ENCODE measurements at places on chromosomes 11 and 22.

DNA sequence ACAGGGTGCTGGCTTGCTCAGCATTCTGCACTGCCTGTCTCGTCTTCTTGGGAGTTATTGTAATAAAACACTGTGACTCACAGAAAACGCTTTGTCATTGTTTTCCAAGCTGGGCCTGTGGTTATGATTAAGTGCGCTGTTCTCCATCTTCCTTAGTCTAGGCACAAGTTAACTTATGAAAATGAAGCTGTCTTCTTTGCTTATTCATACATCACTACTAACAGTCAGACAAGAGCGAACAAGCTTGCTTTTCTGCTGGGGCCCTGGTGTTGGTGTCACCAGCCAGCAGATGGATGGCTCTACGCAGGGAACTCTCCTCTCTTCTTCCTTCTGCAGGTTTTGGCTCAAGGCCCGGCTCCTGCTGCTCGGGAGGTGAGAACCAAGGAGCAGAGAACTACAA lies 380.1 kb upstream of the SYN3 start:
- no peak for DNase-seq

DNA sequence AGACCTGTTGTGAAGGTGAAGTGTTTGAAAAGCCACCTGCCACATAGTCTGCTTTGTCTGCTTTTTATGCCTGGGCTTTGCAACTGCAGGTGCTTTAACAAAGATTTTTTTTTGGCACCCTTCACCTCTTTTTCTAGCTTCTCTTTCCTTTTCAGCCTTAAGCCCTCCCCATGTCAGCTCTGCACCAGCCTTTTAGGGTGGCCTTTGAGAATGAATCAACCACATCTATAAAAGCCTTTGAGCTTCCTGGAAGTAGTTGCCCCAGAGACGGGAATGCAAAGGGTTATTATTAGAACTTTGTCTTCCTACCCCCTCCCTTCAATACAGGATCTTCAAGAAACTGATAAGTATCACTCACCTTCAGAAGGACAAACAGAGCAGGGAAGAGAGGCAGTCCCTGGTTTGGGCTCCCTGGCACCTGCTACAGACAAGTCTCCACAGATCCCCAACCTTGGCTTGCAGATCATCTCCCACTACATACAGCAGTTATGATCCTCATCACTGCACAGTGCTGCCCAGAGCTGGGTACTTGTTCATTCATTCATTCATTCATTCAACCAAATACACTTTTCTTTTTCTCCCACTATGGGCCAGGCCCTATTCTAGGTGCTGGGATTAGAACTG lies 8.0 kb downstream of the PVALB start:
- DNase-seq, result no peak

GRCh38 chr22:43992331-43992821 lies 31.7 kb upstream of the PARVB start:
- no peak for DNase-seq

GRCh38 chr11:74050465-74050864 lies 41.6 kb upstream of the UCP3 start:
- DNase-seq, result no peak

GRCh38 chr11:19232910-19233503 lies 7.7 kb downstream of the E2F8 start:
- DNase-seq, result no peak

GRCh38 chr22:50400406-50400805 lies 57.3 kb downstream of the PPP6R2 start:
- DNase-seq, result no peak

DNA sequence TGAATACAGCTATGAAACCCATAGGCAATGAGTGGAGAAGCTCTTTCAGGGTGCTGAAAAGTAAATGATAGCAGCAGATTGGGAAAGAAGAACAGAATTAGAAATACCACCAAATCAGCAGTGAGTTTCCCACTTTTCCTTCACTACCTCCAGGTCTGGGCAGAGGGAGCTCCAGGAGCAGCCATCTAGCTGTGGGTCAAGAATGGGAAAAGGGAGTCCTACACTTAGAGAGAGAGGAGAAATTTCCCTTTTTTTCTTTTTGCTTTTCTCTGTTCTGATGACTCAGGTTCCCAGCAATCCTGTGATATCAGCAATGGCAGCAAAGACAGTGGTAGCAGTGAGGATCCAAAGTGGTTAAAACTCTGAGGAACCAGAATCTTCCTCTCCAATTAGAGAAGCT lies 263.9 kb downstream of the NXPE2 start:
- no peak for DNase-seq

DNA sequence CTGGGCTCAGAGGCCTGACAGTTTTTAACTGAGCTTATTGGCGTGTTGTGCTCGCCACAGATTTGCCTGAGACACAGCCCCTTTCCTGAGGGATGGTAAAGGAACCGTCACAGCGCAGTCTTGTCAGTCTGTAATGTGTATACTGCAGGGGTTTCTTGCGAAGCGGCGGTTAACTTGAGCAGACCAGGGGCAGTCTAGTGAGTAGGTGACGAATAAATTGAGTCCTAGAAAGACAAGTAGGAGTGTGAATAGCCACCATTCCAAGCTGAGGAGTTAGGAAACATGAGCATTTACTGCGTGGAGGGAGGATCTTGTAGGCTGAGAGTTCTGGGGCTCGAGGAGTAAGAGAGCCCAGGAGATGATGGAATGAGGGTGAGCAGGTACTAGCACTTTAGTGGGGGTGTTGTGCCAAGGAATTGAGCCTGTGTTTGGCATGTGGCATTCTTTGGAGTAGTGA lies 1.4 kb downstream of the MED15 start:
- no peak for DNase-seq

DNA sequence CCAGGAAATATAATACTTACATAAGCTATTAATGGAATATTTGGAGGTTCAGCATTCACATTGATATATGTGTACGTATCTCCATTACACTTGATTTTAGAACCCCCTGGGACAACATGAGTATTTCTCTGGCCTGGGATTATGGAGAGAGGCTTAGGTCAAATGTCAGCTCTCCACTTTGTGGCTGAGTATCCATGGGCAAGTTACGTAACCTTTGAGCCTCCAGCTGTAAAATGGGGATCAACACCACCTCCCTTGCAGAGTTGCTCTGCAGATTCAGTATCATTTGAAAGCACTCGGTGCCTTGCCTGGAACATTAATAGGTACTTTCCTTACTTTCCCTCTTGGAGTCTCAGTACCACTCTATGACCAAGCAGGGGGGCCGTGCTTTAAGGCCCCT lies 33.2 kb downstream of the C22orf31 start:
- DNase-seq, result no peak

GRCh38 chr22:33014621-33015020 lies 43.6 kb downstream of the SYN3 start:
- no peak for DNase-seq

DNA sequence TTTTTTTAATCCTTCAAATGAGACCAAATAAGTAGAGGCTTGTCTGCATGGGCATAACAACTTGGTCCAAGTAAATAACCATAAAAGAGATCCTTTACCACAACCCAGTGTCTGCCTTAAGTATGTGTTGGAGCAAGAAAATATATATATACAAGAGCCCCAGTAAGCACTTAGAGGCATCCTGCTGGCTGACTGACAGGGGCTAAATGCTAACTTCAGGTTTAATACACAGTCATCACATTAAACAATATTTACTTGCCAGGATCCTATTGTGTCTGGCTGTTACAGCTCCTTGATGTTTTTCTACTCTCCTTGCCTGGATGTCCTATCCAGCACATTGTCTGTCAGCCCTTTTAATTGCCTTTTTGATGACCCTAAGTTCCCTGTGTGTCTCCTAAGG lies 37.5 kb upstream of the MMP20 start:
- no peak for DNase-seq

- DNase-seq, result no peak
These were observed 381.2 kb downstream of the MN1 start for GRCh38 chr22:27420195-27420816.

- DNase-seq, result no peak
These were observed 71.1 kb upstream of the OLFML1 start for GRCh38 chr11:7413961-7414915.

GRCh38 chr22:31278626-31279326 lies 13.5 kb downstream of the PIK3IP1 start:
- DNase-seq, result no peak

DNA sequence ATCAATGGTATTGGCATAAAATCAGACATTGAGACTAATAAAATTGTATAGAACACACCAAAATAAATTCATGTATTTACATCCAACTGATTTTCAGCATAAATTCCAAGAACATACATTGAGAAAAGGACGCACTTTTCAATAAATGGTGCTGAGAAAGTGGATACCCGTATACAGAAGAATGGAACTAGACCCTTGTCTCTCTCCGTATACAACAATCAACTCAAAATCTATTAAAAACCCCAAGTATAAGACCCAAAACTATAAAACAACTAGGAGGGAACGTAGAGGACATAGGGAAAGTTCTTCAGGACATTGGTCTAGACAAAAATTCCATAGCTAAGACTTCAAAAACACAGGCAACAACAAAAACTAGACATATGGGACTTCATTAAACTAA lies 97.4 kb downstream of the GGTLC2 start:
- no peak for DNase-seq

DNA sequence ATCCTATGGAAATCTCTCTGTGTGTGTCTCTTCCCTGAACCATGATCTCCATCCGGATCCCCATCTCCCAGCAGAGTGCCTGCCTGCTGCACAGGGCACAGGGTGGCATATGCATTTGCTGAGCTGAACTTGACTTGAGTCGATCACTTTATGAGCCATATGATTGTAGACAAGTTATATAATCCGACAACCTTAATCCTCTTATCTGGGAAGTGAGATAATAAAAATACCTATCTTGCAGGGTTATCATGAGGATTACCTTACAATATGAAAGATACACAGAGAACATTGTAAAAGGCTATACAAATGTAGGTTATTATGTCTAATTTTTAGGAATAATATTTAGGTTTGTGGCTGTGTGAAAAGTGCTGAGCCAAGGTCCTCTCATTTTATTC lies 124.5 kb downstream of the ST3GAL4 start:
- DNase-seq, result no peak

- no peak for DNase-seq
These were observed 49.1 kb downstream of the ARRB1 start for GRCh38 chr11:75302371-75302770.

DNA sequence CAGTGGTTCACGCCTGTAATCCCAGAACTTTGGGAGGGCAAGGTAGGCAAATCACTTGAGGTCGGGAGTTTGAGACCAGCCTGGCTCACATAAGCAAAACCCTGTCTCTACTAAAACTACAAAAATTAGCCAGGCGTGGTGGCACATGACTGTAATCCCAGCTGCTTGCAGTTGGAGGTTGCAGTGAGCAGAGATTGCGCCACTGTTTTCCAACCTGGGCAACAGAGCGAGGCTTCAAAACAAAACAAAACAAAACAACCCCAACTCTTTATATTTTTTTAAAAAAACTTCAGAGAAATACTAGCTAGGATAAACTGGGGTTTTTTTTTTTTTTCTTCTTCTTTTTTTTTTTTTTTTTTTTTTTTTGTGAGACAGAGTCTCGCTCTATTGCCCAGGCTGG lies 31.8 kb upstream of the RAPSN start:
- DNase-seq, result no peak

All from activated T-helper 9 cell treated with anti-CD3 and anti-CD28 coated beads, Interleukin-2, amount 50 U/mL, for 16 hours (primary cell).